ENCODE measurements at places on chromosomes 2 and 18.

GRCh38 chr2:10759151-10759714, 37.8 kb downstream of the ATP6V1C2 start:
- DNase-seq = no peak

DNA sequence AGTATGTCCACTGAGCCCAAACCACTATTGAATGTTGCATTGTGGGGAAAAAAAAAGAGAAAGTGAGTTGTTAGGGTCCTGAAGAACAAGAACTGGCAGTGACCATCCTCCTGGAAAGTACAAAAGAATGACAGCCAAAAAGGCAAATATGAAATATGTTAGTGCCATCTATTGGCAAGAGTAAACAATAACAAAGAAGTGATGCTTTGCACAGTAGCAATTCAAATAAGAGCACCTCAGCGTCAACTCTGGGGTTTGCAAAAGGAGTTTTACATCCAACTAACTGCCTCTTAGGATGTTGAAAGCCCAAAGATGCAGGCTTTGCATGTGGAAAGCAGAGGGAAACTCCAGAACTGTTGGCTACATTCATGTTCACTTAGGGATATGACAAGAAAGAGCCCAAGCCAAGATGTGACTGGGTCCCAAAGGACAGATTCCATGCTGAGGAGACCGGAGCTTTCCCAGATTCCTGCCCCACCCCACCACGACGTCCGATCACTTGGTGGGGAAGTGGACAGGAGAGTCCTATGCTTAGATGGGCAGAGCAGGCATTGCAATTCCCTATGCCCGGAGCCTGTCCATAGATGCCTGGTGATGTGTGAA, 15.6 kb downstream of the TRABD2A start:
- DNase-seq = peak; percentile 64

DNA sequence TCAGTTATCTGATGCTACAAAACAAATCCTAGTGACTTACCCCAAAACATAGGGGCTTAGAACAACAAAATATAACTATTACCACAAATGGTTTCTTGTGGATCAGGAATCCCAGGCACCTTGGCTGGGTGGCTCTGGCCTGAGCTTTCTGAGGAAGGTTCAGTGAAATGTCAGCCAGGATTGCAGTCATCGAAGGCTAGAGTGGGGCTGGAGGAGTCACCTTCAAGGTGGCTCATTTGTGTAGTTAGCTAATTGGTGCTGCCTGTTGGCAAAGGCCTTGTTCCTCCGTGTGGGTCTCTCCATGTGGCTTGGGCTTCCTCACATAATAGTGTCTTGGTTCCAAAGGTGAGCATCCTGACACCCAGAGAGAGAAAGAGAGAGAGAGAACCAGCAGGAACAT, 57.4 kb downstream of the COPS8 start:
- DNase-seq = no peak

DNA sequence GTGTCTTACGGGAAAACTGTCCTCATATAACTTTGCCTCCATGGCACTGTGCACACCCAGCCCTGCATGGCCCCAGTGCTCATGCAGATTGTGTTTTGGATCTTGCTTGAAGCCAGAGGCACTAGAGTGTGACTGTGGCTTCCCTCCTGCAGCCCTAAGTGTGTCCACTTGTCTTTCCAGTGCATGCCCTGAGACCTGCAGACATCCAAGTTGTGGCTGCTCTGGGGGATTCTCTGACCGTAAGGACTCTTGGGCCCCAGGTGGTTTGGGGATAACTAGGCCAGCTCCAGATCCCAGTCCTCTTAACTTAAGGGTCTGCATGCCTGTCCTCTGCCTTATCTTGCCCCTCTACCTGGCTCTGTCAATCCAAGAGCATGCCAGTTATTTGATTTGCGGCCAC, 96.6 kb downstream of the PLB1 start:
- DNase-seq = no peak

- no peak for DNase-seq
These were observed 36.4 kb downstream of the TSHZ1 start for GRCh38 chr18:75246721-75247610.

DNA sequence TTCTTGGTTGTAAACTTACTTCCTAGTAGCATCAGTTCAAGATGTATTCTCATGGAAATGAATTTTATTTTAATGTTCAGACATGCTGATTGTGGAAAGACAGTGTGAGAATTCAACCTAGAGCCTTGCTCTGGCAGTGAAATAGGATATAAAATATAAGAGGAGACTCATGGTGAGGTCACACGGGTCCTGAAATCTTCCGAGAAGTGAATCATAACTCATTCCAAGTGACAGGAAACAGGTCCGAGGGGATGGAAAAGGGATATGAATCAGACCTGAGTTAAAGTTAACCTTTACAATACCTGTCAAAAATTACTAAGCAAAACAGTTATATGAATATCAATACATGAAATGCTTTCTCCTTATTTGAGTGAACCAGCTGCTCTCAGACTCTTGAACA, 185.2 kb upstream of the LRRTM1 start:
- no peak for DNase-seq

- DNase-seq = no peak
These were observed 83.3 kb downstream of the RTP5 start for GRCh38 chr2:241952816-241953215.
